ENCODE measurements at places on chromosomes 7 and 10.

DNA sequence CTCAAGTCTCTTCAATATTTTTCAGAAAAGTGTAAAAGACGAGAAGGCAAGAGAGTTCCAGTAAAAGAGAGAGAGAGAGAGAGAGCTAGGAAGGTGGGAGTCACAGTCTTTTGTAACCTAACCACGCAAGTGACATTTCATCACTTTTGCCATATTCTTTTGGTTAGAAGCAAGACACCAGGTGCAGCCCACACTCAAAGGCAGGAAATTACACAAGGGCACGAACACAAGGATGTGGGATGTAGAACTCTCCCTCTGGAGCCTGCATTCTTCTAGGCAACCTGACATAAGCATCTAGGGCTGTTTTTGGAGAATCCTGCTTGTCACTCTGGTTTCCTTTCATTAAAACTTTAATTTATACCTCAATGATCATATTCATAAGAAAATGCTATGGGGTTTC, 1213.1 kb downstream of the DNAJB9 start:
- no peaks in the 10 kb centered on the region for H3K27me3 ChIP-seq
- no peak for DNase-seq
- H3K4me3 ChIP-seq = no peak overlapping the region
- no peak overlapping the region for H3K27ac ChIP-seq
- H3K4me1 ChIP-seq = no peaks in the 10 kb centered on the region

GRCh38 chr7:1757601-1758000, 87.5 kb downstream of the ELFN1 start:
- peaks cover 42% of the 10 kb centered on the region for H3K27me3 ChIP-seq
- no peak overlapping the region for H3K27ac ChIP-seq
- no peak overlapping the region for H3K4me3 ChIP-seq
- no peaks in the 10 kb centered on the region for H3K4me1 ChIP-seq
- no peaks in the 10 kb centered on the region for H3K36me3 ChIP-seq

DNA sequence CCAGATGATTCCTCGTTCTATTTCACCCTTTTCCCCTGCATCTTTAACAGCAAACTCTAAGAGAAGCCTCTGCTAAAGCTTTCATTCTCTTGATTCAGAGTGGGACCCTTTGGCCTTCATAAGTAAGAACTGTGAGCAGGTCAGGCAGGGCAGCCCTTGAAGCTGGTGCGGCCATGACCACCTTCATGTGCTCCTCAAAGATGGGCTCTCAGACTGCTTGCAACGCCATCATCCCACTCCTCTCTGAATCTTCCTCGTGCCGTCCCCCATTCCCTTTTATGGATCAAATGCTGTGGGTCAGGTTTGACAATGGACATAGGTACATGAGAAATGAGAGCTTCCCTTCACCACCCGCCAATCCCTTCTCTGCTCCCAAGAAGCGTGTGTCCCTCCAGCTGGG, 207.4 kb downstream of the TCF7L2 start:
- no peaks in the 10 kb centered on the region for H3K36me3 ChIP-seq
- H3K27ac ChIP-seq = no peak overlapping the region
- no peak for DNase-seq
- no peaks in the 10 kb centered on the region for H3K4me1 ChIP-seq
- H3K4me3 ChIP-seq = no peak overlapping the region

GRCh38 chr10:63480237-63480636, 14.5 kb upstream of the JMJD1C start:
- no peak overlapping the region for H3K27ac ChIP-seq
- DNase-seq = no peak
- H3K27me3 ChIP-seq = no peaks in the 10 kb centered on the region
- H3K4me1 ChIP-seq = peaks cover 18% of the 10 kb centered on the region

GRCh38 chr10:126508535-126509040, 120.3 kb upstream of the ADAM12 start:
- no peaks in the 10 kb centered on the region for H3K27me3 ChIP-seq
- H3K36me3 ChIP-seq = no peaks in the 10 kb centered on the region
- peak; percentile 36 for DNase-seq
- H3K27ac ChIP-seq = no peak overlapping the region

DNA sequence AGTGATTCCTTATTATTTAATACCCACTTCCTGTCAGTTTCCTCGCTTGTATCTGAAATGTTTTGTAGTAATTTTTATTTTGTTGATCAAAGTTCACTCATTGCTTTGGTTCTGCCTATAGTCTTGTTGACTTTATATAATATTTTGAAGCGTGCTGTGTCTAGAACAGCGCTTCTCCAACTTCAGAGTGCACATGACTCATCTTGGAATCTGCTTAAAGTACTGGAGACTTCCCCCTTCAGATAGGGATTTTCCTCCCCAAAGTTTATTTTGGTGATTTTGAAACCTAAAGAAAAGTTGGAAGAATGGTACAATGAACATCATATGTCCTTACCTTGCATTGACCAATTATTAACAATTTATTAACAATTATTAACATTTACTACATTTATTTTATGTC, 5.8 kb downstream of the COMTD1 start:
- peaks cover 21% of the 10 kb centered on the region for H3K4me1 ChIP-seq
- no peak overlapping the region for H3K27ac ChIP-seq
- H3K36me3 ChIP-seq = peaks cover 6% of the 10 kb centered on the region
- H3K27me3 ChIP-seq = peaks cover 1% of the 10 kb centered on the region

- no peak overlapping the region for H3K4me3 ChIP-seq
- H3K4me1 ChIP-seq = no peaks in the 10 kb centered on the region
- H3K27ac ChIP-seq = no peak overlapping the region
- DNase-seq = peak; percentile 38
- H3K27me3 ChIP-seq = no peaks in the 10 kb centered on the region
Measured at GRCh38 chr7:47351233-47352154, 230.4 kb downstream of the TNS3 start.

- no peaks in the 10 kb centered on the region for H3K27me3 ChIP-seq
- H3K27ac ChIP-seq = no peak overlapping the region
- H3K4me3 ChIP-seq = no peak overlapping the region
- no peaks in the 10 kb centered on the region for H3K36me3 ChIP-seq
- DNase-seq = no peak
Measured at GRCh38 chr10:70756700-70757360, 28.3 kb downstream of the TBATA start.

- no peaks in the 10 kb centered on the region for H3K36me3 ChIP-seq
- H3K27me3 ChIP-seq = no peaks in the 10 kb centered on the region
Measured at GRCh38 chr10:63464402-63465292, 1.1 kb downstream of the JMJD1C start.

DNA sequence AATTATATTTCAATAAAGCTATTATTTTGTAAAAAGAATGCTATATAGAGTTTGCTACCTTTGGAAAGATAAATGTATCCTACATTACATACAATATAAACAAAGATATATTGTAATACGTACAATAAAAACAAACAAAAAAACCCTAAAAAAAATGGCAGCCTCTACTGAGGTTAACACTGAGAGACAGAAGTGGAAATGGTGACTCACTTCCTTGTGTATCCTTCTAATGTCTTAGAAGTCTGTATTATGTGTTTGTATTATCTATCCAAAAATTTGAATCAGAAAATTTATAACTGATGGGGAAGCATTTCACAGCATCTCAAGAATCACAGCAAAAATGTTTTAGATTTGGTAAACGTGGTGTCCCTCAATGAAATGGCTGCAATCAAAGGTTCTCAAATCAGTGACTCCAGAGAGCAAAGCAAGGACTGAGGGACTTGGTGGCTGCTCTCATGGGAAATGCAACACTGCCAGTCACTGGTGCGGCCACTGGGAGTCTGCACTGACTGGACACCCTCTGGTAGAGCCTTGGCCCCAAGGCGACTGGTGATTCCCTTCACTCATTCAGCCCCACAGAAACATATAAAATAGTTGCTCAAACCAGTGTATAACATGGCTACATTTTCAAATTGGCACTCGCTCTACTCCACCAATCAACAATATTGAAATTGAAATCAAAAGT, 53.8 kb downstream of the PANK1 start:
- no peak overlapping the region for H3K4me3 ChIP-seq
- H3K4me1 ChIP-seq = no peaks in the 10 kb centered on the region
- peak overlapping the region; percentile 23 for H3K27ac ChIP-seq
- H3K27me3 ChIP-seq = no peaks in the 10 kb centered on the region

DNA sequence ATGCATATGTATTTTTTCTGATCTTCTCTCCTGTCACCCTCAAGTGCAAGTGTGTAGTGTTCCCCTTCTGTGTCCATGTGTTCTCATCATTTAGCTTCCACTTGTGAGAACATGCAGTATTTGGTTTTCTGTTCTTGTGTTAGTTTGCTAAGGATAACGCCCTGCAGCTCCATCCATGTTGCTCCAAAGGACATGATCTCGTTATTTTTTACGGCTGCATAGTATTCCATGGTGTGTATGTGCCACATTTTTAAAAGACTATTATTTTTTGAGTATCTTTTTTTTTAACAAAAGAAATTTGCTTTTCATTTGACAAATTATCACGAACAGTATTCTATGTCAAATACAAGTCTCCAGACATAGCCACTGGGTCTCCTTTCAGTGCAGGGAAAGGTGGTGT, 110.1 kb upstream of the ZNF746 start:
- H3K4me3 ChIP-seq = no peak overlapping the region
- H3K27ac ChIP-seq = no peak overlapping the region
- DNase-seq = no peak
- no peaks in the 10 kb centered on the region for H3K36me3 ChIP-seq
- no peaks in the 10 kb centered on the region for H3K4me1 ChIP-seq
- H3K27me3 ChIP-seq = no peaks in the 10 kb centered on the region

DNA sequence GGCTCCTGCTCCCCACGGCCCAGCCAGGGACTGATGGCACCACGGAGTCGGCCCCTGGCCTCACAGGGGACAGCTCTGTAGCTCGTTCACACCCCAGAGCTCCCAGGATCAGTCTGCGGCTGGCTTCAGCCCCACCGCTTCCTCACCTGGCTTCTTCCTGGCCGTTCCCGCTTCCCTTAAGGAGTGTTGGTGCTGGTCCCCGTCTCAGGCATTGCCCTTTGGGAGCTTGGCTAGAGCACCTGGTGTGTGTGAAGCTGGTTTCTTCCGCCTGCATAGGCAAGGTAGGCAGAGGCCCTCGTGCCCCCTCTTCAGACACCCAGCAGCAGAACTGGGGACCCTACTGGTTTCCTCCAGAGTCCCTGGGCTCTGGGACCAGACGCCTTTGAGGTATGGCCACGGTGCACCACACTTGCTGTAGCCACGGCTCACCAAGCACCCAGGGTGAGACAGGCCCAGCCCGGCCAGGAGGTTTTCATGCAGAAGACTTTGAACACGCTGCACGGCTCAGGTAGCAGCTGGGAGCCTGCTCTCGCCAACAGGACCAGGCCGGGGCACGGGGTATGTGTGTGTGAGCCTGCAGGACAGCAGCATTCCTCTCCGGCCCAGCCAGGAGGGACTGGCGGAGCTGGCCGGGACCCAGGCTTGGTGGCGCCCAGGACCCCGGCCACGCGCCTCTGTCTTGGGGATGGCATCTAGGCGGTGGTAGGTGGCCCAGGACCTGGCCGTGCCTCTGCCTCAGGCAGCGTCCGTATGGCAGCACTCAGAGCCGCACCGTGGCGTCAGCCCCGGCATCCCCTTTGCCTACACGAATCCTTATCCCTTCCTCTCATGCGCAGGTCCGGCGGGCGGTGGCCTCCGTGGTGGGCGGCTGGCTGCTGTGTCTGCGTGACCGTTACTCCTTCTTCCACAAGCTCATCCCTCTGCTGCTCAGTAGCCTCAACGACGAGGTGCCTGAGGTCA, 13.2 kb upstream of the PRKAR1B start:
- no peaks in the 10 kb centered on the region for H3K36me3 ChIP-seq
- no peaks in the 10 kb centered on the region for H3K27me3 ChIP-seq
- DNase-seq = no peak
- H3K4me1 ChIP-seq = no peaks in the 10 kb centered on the region
- H3K4me3 ChIP-seq = no peak overlapping the region

- peak; percentile 72 for DNase-seq
- H3K27me3 ChIP-seq = peaks cover 24% of the 10 kb centered on the region
- H3K36me3 ChIP-seq = no peaks in the 10 kb centered on the region
- peaks cover 7% of the 10 kb centered on the region for H3K4me1 ChIP-seq
Measured at GRCh38 chr7:149872419-149873073, 1.2 kb upstream of the ATP6V0E2 start.

GRCh38 chr7:115827305-115828045, 203.1 kb downstream of the TFEC start:
- H3K4me3 ChIP-seq = no peak overlapping the region
- H3K27me3 ChIP-seq = no peaks in the 10 kb centered on the region
- no peak overlapping the region for H3K27ac ChIP-seq
- peaks cover 13% of the 10 kb centered on the region for H3K4me1 ChIP-seq

- peak; percentile 64 for DNase-seq
- H3K27me3 ChIP-seq = no peaks in the 10 kb centered on the region
- H3K4me1 ChIP-seq = peaks cover 16% of the 10 kb centered on the region
- no peak overlapping the region for H3K27ac ChIP-seq
Measured at GRCh38 chr7:115574681-115575291, 455.8 kb downstream of the TFEC start.

DNA sequence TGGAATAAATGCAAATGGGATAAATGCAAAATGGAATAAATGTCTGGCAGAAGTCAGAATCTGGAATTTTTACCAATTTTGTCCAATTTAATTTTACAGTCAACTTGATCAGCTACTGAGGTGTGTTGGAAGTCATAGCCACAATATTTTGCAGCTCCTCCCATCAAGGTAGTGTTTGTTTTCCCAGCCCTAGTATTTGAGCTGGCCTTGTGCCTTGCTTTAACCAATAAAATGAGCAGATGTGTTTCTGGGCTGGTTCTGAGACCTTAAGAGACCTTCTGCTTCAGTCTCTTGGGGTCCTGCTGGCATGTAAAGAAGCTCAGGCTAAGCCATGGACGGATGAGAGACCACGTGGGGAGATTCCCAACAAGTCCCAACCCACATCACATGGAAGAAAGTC, 42.7 kb upstream of the RSBN1L start:
- DNase-seq = no peak
- H3K27me3 ChIP-seq = no peaks in the 10 kb centered on the region
- H3K36me3 ChIP-seq = no peaks in the 10 kb centered on the region
- no peaks in the 10 kb centered on the region for H3K4me1 ChIP-seq

DNA sequence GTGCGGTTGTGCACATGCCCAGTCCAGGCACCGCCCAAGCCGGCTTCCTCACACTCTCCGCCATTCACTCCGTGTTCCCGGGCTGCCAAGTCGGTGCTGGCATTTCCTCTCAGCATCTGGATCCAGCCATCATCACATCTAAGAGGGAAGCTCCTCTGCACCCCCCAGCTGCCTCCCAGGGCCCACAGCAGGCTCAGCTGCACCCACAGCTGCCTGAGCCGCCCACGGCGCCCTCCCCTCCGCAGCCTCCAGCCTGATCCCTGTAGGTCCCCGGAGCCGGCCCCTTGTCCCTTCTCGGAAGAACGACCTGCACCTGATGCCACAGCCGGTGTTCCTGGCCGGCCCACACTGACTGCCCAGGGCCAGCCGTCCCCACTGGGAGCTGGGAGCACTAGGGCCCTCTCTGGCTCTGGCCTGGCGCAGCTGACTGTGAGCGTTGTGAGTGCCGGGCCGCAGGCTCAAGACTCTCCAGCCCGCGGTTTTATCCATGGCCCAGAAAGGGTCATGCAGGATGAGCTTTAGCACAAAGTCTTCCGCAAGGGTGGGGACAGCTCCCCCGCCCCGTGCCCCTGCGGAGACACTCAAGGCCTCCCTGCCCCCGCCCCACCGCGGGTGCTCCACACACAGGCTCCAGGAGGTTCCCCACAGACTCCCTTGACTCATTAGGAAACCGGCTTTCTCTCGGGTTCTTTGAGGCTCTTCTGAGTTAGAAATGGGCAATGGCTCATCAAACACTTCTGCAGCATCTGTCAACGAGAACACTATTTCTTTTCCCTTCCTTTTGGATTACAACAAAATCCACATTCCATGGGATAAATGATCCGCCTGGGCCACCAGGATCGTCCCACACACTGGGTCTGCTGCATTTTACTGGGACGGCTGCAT, 31.2 kb downstream of the CFAP46 start:
- H3K4me1 ChIP-seq = peaks cover 5% of the 10 kb centered on the region
- H3K4me3 ChIP-seq = no peak overlapping the region
- no peak overlapping the region for H3K27ac ChIP-seq
- no peaks in the 10 kb centered on the region for H3K27me3 ChIP-seq
- no peaks in the 10 kb centered on the region for H3K36me3 ChIP-seq
- no peak for DNase-seq
